Stimulated activated CD4-positive, alpha-beta T cell treated with anti-CD3 and anti-CD28 coated beads, Interleukin-2, amount 100 ng/mL, for 24 hours (primary cell): ENCODE measurements at places on chromosomes 2 and 18.
A peak's percentile ranks its signal among the peaks of the same experiment; 100 is the strongest.

- DNase-seq = no peak
These were observed 30.3 kb upstream of the SMCHD1 start for GRCh38 chr18:2625217-2625616.

- peak; percentile 68 for DNase-seq
These were observed at the start of gene DLX2 for GRCh38 chr2:172102391-172103359. Gene DLX2, minus strand, starts transcription at chr2:172102900. Its CDS starts 362 bp downstream, at chr2:172102538.

- DNase-seq = no peak
These were observed 290.0 kb downstream of the CYP26B1 start for GRCh38 chr2:71857636-71858035.

GRCh38 chr18:79897940-79898625 is 53.4 kb downstream of the SLC66A2 start:
- DNase-seq = no peak

DNA sequence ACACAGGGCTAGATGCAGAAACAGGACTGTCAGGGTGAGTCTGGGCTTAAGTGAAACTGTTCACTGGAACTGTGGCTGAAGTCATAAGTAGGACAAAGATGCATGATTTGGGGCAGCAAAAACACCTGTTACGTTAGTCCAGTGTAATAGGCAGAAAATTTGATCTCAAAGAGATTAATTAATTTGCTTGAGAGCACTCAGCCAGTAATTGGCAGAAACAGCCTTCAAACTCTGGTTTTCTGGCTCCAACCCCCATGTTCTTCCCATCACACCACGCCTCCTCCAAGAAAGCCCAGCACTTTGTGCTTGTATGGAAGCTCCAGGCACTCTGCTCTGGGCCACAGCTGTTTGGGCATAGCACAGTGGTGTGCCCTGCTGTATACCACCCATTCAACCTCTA is 54.0 kb downstream of the CNTNAP5 start:
- DNase-seq = no peak

- DNase-seq = no peak
These were observed at the start of gene HNMT for GRCh38 chr2:137964066-137964858. Gene HNMT, plus strand, starts transcription at chr2:137964473. Its CDS starts 19 bp downstream, at chr2:137964492.

GRCh38 chr2:175879679-175880078 is 122.4 kb downstream of the LNPK start:
- no peak for DNase-seq

- DNase-seq = peak; percentile 44
These were observed 385.6 kb upstream of the ID2 start for GRCh38 chr2:8296306-8296705.

GRCh38 chr2:61763605-61764034 is 90.2 kb downstream of the FAM161A start:
- DNase-seq = no peak

DNA sequence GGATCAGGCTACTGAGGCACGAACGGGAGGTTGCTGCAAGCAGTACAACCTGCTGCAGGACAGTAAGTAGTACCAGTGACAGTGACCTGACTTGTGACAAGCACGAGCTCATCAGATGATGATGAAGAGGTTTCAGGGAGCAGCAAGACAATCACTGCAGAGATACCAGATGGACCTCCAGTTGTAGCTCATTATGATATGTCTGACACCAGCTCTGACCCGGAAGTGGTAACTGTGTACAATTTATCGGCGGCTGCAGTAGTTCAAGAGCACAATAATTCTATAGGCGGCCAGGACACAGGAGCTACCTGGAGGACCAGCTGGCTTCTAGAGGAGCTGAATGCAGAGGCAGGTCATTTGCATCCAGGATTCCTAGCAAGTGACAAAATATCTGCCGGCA is 64.0 kb upstream of the GULP1 start:
- DNase-seq = no peak

DNA sequence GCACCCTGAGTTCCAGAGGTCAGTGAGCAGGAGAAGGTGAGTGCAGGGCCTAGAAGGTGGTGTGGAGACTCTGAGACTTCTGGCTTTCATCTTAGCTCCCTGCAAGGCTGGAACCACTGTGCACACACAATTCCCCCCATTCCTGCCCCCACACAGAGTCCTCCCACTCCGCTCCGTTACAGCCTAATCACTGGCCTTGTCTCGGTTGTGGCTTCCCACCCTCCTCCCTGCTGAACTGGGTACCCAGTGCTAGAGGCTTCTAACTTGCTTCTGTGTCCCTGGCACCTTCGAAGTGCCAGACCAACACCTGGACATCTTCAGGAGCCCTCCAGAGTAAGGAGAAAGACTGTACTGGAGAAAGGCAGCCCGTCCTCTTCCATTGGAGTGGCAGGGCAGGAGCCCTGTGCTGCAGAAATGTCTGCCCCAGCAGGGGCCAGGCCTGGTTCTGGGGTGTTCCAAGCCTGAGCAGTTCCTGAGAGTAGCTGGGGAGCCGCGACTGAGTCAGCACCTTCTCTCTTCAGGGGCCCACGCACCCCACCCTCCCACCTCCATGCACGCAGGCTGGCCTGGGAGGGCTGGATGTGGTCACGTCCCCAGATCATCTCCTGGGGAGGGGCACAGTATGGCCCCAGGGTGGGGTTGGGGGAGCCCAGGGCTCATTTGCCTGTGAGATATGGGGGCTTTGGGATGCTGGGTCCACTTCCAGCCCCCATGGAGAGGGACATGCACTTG is 23.4 kb downstream of the CROCC2 start:
- no peak for DNase-seq
